ENCODE measurements at places on chromosomes 13 and 19.

DNA sequence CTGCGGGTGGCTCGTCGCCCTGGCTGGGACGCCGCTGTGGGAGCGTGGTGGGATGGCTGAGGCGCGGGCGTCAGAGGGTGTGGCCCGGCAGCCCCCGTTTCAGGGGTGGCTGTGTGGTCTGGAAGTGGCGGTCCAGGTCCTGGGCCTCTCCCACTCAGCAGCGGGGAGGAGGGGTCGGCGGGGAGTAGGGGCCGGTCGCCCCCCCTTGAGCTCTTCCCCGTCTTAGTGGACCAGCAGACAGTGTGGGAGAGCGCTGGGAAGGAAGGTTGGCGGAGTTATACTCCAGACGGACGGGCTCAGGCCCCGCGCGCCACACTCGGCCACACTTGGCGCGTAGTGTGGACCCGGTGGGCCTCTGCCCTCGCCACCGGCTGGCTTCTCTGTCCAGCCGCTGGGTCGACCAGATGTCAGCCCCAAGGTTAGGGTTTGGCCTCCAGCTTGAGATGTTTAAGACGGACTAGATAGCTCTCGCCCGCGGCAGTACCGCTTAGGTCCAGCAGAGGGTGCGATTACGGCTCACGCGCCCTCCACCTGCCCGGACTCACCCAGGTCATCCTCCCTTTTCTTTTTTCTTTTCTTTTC, 21.7 kb upstream of the ZNF429 start:
- DNase-seq = no peak

GRCh38 chr19:46015687-46016425, 7.0 kb downstream of the PGLYRP1 start:
- DNase-seq = no peak

- DNase-seq = peak; percentile 24
Observed at GRCh38 chr13:36839281-36839680, 20.3 kb downstream of the RFXAP start.

GRCh38 chr19:18713550-18714117, 30.2 kb downstream of the CRTC1 start:
- DNase-seq = no peak

DNA sequence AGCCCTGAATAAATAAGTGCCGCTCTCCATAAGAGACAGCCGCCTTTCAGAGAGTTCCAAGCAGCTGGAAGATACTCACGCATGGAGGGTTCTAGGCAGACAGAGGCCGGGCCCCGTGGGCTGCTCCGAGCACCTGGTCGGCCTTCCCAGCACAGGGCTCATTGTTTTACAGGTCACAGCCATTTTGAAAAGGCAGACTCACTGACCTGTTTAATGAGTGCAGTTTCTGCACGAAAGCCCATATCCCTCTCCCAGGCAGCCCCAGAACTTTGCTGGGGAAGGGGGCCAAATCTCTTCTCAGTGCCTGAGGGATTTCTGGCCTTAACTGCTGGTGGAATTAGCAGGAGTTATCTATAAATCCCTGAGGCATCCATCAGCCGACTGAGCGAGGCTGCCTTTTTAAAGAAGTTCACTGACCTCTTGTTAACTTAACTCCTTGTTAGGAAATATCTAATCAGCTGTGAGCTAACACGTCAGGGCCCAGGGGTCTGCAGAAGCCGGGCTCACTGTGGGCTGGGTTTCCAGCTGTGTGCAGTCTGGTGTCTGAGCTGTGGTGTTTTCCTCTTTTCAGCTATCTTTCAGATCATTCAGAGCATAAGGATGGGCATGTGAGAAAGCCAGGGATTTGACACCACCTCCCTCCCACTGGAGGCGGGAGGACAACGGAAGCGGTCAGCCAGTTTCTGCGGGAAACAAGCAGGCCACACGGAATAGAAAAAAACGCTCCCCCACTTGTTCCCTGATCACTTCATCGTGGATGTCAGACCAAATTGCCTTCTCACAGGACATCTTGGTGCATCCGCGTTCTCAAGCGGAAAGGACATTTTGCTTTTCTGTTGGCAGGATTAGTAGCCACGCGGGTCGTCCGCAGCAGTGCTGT, 23.3 kb downstream of the SERP2 start:
- no peak for DNase-seq

- no peak for DNase-seq
Observed at GRCh38 chr13:40316301-40316700, 350.1 kb downstream of the FOXO1 start.

GRCh38 chr19:54077334-54077733, 3.8 kb downstream of the TARM1 start:
- no peak for DNase-seq

DNA sequence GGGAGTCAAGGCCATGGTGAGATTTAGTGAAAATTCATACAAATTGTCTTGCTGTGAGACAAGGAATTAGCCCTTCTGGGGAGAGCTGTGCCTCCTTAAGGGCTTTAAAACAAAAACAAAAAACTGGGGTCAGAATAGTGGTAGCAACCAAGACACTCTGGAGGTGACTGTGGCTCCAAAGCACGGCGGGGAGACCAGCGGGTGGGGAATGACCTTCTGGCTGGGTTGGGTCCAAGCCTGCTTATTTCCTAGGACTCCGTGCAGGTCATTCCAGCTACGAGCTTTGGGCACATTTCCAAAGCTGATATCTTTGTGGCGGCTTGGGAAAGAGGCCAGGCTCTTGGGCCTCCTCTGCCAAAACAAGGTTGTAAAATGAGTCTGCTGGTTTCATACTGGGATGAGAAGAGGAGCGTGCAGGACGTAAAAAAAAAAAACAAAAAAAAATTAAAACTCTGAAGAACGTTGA, 348.3 kb downstream of the UQCRFS1 start:
- DNase-seq = no peak

- no peak for DNase-seq
Observed at GRCh38 chr19:28847468-28847867, 365.5 kb downstream of the UQCRFS1 start.

- DNase-seq = no peak
Observed at GRCh38 chr19:18980432-18981020, 39.5 kb upstream of the HOMER3 start.

- no peak for DNase-seq
Observed at GRCh38 chr19:54418030-54418929, 3.0 kb downstream of the TTYH1 start.

DNA sequence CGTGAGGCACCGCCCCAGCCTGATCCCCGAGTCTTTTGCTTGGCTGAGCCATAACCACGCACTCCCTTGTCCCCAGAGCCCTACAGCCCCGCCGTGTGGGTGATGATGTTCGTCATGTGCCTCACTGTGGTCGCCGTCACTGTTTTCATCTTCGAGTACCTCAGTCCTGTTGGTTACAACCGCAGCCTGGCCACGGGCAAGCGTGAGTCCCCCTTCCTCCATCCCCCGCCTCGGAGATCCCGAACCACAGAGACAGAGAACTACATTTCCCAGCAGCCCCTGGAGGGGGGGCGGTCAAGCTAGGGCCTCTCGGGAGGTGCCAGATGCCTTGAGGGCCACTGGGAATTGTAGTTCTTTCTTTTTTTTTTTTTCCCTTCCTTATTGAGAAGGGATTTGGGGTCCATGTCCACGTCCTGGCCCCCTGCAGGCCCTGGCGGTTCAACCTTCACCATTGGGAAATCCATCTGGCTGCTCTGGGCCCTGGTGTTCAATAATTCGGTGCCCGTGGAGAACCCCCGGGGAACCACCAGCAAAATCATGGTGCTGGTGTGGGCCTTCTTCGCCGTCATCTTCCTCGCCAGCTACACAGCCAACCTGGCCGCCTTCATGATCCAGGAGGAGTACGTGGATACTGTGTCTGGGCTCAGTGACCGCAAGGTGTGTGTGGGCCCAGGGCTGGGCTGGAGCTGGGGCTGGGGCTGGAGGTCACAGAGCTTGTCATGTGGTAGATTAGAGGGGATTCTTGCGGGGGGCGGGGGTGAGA, 25.9 kb downstream of the GRIN2D start:
- no peak for DNase-seq

DNA sequence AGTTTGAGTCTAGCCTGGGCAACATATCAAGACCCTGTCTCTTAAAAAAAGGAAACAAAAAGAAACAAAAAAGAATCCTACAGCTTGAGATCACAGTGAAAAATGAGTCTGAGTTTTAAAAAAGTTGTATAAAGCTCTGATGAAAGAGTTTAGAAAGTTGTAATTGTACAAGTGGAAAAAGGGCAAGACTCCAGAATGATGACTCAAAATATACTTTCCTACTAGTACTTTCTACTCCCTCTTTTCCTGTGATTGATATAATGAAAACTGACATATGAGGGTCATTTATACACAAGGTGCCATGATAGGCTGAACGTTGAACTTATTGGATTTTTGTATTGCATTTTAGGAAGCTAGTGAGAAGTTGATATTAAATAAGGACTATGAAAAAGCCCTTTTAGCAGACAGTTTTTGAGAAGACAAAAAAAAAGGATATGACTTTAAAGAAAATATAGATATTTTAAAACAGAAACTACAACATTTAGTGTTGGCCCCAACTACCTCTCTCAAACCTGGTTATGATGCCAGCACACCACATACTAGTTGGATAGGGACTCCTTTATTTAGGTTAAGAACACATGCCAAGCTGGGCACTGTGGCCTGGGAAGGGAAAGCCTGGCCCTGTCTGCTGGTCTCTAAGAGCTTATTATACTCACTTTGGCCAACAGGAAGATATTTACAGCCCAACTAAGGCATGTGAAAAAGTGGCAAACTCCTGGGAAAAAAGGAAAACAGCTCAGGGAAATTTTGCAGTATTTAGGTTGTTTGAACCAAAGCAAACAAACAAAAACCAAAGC, 116.6 kb downstream of the KL start:
- no peak for DNase-seq

GRCh38 chr19:3644351-3645066, 17.9 kb upstream of the CACTIN start:
- no peak for DNase-seq

DNA sequence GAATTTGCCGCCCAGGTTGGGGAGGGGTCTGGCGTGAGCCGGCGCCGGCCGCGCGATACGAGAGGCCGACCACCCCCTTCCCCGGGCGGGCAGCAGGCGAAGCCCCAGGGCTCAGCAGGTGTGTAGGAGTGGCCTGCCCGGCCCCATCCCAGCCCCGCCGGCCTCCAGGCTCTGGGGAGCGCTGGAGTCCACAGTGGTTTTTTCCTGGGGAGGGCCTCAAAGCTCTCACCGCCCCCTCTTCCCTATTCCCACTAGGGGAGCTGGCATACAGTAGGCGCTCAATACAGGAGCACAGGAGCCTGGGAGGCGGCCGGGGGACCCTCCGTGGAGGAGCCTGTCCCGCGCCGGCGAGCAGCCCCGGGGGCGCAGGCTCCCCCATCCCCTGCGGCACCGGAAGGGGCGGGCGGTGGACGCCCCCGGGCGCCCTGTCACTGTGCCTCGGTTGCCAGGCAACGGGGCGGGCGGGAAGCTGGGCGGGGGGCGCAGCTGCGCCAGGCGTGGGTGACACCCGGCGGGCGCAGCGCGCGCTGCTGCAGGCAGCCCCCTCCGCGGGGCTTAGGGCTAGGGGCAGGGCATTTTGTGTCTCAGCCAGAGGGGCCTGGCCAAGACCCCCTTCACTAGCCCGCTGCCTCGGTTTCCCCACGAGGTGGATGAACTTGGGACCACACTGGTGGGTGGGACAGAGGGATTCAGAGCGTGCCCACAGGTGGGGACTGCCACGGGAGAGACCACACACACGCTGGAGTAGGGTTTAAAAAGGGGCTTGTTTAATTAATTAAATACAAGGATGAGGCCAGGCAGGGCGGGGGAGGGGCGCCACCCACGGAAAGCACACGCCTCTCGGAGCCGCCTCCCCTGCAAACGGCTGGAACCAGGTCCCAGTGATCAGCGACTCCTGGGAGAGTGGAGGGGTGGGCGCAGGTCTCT, 3.6 kb upstream of the REXO1 start:
- DNase-seq = no peak

DNA sequence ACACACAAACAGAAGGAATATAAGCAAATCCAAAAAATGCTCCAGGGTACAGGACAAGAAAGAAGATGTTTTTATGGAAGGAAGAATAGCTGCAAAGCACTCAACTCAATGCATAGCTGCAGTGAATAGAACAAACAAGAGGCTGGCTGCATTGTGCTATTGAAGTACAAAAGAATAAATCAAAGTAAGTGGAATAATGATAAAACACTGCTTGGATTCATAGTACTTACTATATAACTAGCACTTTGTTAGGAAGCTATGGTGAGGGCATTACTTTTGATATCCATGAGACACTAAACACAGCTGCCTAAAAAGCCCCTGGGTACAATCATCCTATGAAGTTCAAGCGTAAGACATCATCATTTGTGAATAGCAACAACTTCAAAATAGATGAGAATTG, 350.1 kb downstream of the PCDH9 start:
- no peak for DNase-seq

GRCh38 chr19:57441979-57442752, 7.0 kb downstream of the ZNF749 start:
- DNase-seq = no peak

DNA sequence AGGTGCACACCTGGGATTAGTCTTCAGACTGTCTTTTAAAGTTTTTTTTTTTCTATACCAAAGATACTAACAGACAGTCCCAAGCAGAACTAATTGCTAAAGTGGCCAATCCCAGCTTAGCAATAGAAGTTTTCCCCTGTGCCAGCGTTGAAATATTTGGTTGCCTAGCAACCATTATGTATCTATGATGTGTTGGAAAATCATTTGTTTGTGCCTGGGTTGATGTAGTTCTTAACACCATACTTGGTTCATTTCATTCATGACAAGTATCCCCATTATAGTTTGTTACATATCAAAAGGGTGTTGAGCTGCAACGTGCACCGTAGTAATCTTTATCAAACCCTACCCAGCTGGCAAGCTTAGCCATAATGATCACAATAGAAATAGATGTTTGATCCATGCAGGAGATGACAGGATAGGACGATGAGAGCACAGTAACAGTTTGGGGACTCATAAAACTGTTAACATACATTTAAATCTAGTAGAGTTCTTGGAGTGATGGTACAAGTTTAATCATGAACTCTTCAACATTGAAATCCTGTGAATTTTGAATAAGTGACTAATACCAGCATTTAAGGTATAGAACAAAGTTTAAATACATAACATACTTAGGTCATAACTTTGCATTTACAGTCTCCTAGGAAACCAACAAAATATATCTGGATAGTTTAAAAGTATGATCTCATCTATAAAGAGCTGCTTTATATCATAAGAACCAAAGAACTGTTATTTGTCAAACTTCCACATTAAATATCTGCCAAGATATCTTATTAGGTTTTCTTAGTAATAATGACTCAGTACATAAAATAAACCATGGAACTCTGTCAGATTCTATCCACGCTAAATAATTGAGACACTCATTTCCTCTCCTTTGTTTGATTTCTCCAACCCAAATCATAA, 73.4 kb downstream of the MBNL2 start:
- no peak for DNase-seq
